Eye (tissue), 1 donor: ENCODE measurements at places on chromosomes 13 and 19.

DNA sequence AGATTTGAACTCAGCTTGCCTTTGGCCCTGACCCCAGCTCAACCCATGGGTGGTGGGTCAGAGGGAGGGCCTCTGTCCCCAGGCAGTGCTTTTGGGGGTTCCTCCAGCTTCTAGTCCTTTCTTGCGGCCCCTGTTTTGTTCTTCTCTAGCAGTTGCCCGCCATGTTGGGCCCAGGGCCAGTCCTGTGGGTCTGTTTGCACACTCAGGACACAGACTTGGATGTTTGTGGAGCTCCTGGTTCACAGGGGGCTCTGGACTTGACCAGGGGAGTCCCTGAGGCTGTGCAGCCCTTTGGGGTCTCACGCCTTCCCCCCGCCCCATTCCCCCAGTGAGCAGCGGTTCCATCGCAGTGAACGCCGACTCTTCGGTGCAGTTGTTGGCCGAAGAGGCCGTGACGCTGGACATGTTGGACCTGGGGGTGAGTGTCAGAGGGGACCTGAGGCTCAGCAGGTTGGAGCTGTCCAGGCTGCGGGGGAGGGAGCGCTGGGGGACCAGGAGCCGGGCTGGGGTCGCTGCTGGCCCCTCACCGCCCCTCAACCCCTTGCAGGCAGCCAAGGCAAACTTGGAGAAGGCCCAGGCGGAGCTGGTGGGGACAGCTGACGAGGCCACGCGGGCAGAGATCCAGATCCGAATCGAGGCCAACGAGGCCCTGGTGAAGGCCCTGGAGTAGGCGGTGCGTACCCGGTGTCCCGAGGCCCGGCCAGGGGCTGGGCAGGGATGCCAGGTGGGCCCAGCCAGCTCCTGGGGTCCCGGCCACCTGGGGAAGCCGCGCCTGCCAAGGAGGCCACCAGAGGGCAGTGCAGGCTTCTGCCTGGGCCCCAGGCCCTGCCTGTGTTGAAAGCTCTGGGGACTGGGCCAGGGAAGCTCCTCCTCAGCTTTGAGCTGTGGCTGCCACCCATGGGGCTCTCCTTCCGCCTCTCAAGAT lies 2.5 kb downstream of the ATP5F1D start:
- peak; percentile 92 for DNase-seq

DNA sequence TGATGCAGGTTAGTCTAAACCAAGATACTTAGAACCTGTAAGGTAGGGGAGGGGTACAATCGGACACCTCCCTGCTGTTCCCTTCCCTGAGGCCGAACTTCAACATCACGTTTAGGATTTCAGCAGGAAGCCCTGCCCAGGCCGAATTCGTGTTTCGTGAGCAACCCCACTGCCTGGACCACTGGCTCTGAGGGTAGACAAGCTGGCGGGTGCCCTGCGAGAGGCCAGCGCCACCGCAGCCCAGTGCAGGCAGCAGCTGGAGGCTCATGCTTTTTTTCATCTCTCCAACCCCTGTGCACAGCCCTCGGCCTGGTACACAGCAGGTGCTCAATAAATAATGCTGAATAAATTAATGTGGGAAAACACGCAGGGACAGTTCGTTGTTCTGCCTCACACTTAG lies 7.7 kb downstream of the HOMER3 start:
- DNase-seq, result no peak

GRCh38 chr13:71939186-71939585 lies 72.2 kb upstream of the DACH1 start:
- no peak for DNase-seq

GRCh38 chr13:51681037-51681678 lies 96.9 kb downstream of the WDFY2 start:
- peak; percentile 30 for DNase-seq

GRCh38 chr13:54574791-54575190 lies 1546.2 kb downstream of the OLFM4 start:
- DNase-seq, result no peak

DNA sequence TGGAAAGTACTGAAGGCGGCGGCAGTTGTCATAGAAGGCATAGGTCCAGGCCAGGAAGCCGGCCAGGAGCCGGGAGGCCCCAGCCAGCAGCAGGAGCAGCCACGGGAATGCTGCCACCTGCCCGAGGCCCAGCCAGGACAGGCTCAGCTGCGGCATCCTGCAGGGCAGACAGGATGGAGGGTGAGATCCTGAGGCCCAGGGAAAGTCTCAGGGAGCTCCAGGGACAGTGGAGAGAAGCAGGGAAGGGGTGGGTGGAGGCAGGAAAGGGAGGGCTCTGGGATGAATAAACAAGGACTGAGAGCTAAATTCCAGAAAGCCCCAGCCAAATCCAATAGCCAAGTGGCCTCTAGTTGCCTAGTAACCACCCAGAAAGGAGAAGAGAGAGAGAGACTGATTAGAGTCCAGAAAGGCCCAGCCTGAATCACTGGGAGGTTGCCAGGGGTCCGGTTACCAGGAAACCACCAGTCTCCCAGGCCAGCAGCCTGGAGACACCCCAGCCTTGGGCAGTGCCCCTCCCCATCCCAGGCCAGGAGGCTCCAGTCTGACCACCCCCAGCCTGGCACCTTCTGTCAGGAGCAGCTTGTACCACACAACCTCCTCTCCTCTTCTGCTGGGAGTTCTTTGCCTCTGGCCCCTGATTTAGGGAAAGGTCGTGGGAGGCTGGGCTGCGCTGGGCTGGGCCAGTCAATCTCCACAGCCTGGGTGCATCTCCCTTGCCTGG lies 7.5 kb upstream of the OR10H5 start:
- peak; percentile 84 for DNase-seq

DNA sequence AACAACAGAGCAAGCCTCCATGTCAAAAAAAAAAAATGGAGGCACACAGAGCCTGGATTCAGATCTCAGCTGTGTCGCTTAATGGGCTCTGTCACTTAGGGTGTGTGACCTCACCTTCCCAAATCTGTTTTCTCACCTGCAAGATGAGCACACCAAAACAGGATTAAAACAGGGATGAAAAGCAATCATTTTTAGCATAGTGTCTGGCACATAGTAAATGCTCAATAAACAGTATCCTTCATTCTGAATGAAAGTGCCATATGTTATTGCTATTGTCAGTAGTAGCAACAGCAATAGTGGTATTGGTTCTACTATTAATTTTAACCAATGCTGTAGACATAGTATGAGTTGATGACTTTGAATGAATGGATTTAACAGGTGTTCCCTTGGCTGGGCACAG lies 23.3 kb downstream of the SAMD4B start:
- DNase-seq, result no peak

DNA sequence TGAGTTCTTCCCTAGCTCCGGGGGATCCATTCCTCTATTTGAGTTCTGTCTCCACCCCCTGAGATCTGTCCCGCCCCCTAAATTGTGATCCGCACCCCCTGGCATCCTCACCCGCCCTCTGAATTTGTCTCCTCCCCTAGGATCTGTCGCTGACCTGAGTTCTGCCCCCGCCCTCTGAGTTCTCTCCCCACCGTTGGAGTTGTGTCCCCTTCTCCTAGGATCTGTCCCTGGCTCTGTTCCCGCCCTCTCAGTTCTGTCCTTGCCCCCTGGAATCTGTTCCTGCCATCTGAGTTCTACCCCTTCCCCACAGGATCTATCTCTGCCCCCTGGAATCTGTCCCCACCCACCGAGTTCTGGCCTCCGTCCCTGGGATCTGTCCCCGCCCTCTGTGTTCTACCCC lies 1.0 kb upstream of the SLC17A7 start:
- DNase-seq, result peak; percentile 23

- no peak for DNase-seq
Observed at GRCh38 chr13:111347438-111347837, 27.0 kb downstream of the TEX29 start.

DNA sequence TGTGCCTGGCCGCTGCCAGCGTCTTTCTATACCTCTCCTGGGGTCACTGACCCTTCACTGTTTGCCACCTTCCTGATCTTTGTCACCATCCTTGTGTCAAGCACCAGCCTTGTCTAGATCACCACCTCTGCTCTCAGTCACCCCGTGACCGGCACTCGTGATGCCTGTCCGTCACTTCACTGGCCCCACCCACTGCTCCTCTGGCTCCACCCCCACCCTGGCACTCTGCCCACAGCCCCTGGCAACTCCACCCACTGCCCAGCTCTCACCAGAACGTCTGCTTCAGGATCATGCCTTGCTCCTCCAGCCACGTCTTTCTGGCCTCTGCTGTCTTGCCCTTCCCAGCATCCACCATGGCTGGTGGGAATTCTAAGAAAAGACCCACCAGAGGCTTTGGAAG lies 24.8 kb upstream of the PLA2G4C start:
- DNase-seq, result no peak

GRCh38 chr13:37109051-37109678 lies 3.7 kb upstream of the CSNK1A1L start:
- DNase-seq, result peak; percentile 86

DNA sequence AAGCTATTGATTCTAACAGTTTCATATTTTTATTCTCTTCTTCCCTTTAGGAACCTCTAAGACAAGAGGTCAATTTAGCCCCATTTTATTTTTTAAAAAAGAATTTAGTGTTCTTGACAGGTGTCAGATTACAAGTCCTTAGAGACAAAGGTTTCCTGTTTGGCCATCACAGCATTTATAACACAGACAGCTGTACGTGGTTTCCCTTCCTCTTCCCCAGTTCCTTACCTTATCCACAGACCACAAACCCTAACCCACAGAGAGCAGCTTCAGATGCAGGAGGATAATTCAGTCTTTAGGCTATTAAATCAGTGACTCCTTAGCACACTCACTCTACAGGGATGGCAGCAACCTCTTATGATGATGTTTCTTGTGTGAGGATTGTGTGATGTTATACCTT lies 1210.1 kb downstream of the DIAPH3 start:
- no peak for DNase-seq

DNA sequence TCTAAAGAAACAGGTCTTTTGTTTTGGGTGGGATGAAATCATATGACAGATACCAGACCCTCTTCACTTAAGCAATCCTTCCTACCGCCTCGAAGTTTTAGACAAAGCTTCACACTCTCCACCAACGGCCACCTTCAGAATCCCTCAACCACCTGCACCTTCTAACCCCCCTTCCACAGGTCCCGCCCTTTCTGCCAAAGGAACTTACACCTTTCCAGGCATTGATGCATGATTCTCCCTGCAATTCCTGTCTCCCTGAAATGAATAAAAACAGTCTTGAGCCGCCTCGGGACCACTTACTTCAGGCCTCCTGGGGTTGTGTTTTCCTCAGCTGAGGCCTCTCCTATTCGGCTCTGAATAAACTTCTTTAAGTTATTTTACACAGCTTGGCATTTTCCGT lies 859 bp downstream of the ZNF433 start:
- peak; percentile 48 for DNase-seq

DNA sequence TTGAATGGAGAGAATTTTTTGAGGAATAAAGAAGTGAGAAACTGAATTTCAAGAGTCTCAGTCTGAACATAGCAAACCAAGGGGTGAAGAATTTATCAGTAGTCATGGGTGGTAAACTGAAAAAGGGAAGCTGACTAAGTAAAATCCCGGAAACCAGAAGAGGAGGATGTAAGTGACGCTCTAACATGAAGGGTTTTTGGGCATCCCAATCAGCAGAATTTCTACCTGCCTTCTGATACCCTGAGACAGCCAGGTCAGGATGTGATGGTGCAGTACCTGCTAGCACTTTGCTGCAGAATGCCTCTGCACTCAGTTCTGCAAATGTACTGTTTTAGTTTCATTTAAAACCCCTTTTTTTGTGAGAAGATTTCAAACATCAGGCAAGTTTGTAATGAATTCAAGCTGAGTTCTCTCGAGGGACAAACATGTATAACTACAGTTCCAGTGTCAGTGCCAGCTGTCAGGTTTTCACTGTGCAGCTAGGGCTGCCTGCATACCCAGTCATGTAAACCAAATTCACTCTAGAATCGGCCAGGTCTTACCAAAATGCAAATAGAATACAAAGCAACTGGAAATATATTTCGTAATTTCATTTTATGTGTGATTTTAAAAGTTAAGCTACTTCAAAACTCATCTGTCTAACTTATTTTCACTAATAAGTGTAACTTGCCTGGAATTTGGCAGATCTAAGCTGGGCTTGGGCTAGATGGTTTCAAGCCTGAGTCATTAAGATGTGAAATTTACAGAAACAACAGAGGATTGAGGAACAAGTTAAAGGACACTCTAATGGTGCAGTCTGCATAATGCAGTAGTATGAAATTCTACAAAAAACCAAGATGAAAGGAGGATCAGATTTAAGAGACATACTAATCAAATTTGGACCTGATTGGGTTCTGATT lies 13.8 kb downstream of the METTL21C start:
- DNase-seq, result no peak

DNA sequence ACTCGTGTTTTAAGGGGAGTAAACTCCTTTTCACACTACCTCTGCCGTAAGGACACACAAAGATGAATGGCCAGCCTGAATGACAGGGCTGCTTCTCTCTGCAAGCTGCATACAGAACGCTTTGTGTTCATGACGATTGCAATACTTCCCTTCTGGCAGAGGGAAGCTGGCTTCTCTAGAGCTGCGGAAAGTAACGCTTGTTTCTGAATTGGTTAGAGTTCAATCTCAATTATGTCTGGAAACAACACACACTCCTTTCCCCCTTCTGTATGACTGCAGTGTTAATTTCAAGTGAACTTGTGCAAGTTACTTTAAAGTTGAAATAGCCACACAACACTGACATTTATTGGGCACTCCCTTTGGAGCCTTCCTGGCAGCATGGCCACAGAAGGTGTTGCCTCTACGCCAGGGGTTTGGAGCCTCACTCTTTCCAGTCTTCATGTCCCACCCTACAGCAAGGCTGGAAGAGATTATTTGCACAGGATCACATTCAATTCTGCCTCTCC lies 242.6 kb downstream of the NDFIP2 start:
- peak; percentile 8 for DNase-seq

GRCh38 chr19:1445932-1446712 lies 3.8 kb upstream of the APC2 start:
- peak; percentile 94 for DNase-seq

- DNase-seq, result no peak
Observed at GRCh38 chr19:772730-773436, 22.0 kb downstream of the MISP start.

DNA sequence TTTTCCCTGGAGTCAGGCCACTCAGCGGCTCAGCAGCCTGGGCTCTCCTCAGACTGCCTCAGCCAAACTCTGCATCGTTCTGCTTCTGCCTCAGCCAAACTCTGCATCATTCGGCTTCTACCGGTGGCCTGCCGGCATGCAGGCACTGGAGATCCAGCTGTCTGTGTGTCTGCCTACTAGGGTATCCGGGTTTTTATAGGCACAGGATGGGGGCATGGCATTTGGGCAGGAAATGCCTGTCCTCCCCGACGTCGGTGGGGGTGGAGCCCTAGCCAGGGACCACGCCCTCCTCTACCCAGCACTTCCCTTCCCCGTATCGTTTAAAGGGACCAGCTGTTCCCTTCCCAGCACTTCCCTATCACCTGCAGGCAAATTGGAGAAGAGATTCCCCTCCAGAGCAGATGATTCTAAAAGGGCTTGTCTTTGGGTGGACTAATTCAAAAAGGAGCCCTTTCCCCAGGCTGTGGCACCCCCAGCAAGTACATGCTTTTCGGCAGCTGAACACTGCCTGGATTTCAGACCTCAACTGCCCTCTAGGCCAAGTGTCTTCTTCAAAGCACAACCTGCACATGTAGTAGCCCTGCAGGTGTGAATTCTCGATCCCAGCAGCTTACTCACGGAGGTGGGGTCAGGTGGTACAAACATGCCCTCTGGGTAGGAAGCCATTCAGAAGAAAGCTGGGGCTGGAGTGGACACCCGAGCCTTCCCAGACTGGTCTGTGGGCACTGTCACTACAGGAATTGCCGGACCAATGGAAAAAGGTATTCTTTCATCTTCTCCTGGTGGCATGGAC lies 25.4 kb upstream of the GPR12 start:
- no peak for DNase-seq

GRCh38 chr19:47512948-47513319 lies 1.9 kb downstream of the NAPA start:
- DNase-seq, result no peak
